HepG2 (cell line): ENCODE measurements at places on chromosomes 2 and 18.

DNA sequence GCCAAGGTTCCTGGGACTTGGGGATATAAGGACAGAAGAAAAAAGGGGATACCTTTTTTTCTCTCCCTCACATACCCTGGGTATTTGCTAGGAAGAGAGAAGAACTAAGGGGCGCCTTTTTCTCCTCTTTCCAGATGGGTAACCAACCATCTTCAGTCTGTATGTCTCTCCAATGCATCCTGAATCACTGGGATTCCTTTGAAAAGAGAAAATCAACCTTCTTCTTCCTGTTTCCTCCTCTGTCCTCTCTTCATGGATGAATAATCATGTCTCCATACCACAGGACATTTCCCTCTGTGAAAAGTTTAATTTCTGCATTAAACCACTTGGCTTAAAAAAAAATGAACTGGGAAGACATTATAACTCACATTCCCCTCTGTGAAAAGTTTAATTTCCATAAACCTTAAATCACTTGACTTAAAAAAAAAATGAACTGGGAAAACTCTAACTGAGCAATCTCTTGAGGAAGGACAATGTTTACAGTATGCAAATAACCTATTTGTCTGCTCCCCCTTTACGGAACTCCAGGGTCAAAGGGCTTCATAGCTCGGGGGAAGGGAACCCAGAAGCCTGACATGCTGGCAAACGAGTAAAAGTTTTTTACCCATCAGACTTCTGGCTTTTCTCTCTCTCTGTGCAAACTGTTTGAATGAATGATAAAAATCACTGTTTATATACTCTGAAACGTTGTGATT, 56.7 kb upstream of the FAM98A start:
- no peak for DNase-seq

GRCh38 chr2:25257032-25257552, 84.6 kb downstream of the DNMT3A start:
- no peak for DNase-seq

- no peak for DNase-seq
Observed at GRCh38 chr2:154466226-154466625, 232.3 kb upstream of the KCNJ3 start.

GRCh38 chr18:10319026-10319425, 135.4 kb upstream of the APCDD1 start:
- DNase-seq, result no peak

DNA sequence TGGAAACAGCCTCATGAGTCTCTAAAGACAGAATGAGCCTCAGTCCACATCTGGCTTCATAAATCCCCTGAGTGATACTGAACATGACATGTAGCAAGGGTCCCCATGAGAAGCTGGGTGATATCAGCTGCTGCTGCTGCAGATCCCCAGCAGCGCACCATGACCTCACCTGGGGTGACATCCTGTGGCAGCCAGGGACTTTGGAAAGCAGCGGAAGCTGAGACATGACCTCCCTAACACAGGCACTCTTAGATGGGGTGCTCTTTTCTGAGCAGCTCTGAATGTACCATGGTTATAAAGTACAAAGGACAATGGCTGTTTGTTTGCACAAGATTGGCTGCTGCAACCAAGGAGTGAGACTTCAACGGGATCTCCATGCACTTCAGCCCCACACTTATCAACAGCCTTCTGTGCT, 74.7 kb upstream of the TMEM200C start:
- DNase-seq, result peak; percentile 87

DNA sequence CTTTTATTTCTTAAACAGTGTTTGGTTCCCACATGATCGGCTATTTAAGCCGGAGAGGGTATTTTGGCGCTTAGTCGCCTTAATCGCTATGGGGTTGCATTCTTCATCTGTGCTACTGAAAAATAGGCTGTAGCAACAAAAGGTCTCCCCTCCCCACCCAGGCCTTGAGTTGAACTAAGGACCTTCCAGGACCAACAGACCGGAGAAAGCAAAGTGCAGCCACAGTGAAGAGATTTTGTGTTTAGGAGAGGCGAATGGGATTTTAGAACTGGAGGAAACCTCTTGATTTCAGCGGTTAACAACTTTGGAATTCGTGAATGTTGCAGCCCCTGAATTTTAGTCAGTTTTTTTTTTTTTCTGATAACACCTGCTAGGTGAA, 1.4 kb downstream of the ITGA6 start:
- DNase-seq, result peak; percentile 64

DNA sequence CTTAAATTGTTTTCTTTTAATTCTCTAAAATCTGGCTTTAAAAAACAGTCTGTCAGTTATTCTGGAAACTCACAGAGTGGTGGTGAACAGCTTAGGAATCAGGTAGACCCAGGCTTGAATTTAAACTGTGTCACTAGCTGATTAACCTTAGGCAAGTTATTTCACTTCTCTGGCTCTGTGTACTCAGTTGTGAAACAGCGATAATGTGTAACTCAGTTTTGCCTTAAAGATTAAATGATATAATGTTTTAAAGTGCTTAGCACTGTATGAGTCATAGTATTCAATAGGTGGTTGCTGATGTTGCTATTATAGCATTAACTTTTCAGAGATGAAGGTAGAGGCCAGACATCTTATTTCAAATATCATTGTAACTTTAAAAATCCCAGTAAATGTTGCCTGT, 40.7 kb downstream of the PKP4 start:
- DNase-seq, result peak; percentile 55

DNA sequence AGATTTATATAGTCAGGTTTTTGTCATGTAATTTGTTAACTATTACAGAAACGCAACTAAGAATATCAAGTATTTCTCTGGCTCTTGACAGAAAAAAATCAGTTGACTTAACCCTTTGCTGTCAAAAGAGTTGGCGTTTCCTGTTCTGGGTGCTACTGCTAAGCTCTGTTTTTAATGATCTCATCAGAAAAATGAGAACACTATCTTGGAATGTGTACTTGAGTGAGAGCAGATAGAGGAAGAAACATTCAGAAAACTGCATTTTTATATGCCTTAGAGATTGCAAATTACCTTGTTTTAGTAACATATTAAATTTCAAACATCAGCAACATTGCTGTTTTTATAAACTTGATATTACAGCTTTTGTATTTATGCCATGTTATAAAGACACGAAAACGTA, 297.9 kb downstream of the RDH14 start:
- DNase-seq, result no peak

DNA sequence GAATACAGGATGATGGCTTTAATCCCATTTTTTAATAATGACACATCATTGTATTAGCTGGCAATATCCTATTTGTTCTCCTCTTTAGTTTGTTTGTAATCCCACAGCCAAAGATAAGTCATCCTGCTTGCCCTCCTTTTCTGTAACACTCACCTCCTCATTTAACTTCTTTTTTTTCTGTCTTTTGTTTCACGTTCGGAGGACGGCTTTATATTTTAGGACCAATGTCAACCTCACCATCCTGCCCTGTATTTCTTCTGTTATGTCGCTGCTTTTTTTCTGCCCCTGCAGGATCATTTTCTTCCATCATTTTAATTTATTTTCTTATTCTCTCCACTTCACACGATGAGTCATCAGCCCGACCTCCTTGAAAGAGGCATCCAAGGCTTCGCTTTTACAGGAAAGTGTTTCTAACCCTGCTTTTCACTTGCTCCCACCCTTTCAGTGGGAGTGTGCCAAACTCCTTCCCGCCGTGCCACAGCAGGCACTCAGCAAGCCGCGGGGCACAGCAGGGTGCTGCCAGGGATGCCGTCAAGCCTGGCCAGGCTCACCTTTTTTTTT, 11.4 kb downstream of the RAB31 start:
- DNase-seq, result no peak

DNA sequence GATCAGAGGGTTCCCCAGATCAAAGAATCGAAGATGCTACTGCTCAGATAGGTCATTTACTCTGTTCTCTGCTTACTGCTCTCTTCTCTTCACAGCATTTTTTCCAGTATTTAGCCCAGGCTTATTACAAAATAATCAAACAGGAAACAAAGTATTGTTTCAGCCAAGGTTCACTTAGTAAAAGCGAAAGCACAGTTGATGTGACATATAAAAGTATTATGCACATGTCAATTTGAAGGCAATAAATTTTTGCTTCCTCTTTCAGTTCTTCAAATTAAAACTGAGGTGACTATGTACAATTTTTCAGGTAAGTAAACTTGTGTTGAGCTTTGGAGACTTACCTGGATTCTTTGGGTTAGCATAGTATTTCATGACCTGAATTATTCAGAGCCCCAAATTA, 262.8 kb upstream of the CHST9 start:
- no peak for DNase-seq

GRCh38 chr2:164898475-164898874, 56.9 kb downstream of the SLC38A11 start:
- DNase-seq, result peak; percentile 88

DNA sequence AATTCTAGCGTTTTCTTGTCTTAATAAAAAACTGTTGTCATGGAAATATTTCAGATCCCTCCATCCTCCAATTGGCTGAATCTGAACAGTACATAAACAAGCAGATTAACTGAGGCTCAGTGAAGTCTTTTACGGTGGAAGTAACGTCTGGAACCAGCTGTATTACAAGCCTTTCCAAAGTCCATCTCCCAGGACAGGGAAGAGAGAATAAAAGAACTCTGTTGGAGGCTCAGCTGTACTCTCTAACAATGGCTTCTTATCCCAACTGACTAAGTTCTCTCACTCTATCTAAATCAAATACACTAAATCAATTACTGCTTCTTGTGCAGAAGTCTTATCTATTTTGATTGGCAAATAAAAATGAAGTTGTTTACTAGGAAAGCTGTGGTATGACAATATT, 19.9 kb upstream of the NEDD4L start:
- peak; percentile 94 for DNase-seq

- DNase-seq, result no peak
Observed at GRCh38 chr2:191995285-191995684, 148.4 kb upstream of the CAVIN2 start.

DNA sequence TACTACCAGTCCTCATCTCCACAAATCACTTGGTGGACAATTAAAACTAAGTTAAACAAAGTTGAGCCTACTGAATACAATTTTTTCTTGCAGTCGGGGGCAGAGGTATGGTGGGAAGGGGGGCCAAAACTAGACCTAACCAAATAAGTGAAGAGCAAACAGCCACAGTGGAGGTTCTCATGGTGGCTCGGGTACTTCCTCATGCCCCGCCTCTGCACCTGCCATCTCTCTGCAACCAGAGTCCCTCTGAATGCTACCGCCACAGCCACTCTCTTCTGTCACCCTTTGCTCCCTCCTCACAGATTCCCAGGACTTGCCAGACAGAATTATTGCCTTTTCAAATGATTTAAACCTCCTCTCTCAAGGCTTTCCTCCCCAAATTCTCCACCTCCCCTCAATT, 204.2 kb downstream of the TMEM247 start:
- no peak for DNase-seq

DNA sequence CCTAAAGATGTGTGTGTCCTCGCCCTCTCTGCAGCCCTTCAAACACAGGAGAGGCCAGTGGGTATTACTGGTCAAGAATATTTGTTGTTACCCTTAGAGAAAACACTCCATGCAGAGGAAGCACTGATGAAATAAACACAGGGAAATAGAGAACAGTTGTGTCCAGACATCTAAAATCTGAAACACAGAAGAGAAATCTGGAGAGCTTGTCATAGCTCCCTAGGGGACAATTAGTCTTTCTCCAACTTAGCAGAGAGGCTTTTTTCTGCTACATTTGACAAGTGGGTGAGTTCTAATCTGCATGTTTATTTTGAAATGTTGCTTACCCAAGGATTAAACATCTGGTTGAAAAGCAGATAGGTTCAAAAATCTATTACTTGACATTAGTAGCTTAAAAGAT, 190.1 kb downstream of the CTNNA2 start:
- DNase-seq, result no peak

DNA sequence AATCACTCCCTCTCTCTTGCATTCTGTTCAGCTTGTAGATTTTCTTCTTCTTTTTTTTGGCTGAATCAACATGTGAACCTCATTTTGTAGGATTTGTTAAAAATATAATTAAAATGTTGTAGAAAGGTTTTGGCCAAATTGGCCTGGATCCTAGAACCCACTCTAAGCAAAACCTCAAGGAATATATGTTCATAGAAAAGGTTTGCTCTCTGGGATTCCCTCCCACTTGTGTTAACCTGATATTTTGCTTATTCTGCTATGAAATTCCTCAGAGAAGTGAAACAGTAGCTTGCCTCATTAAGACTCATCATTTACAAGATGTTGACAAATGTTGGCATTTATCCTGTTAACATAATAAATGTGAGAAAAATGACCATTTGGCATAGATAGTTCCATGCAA, 456.7 kb downstream of the TMEM182 start:
- DNase-seq, result no peak

DNA sequence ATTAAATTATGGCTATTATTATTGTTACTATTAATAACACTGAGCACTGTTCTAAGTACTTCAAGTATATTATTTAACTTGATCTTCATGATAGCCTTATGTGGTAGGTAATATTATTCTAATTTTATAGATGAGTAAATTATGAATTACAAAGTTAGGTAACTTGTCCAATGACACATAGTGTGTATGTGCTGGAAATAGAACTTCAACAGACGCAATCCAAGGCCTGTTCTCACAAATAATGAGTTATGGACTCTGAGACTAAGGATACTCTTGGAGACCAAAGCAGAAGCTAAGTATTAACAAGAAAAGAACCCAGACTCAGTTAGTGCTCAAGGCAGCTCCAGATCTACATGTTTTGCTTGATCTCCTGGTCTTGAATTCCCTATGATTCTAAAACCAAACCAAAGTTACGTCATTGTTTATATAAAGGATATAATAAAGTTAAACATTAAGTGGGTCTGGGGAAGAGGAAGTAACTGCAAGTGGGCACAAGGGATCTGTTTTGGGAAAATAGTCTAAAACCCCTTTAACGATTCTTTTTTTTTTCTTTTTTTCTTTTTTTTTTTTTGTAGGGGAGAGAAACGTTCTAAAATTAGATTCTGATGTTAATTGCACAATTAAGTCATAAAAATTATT, 211.3 kb downstream of the ERBB4 start:
- peak; percentile 35 for DNase-seq

DNA sequence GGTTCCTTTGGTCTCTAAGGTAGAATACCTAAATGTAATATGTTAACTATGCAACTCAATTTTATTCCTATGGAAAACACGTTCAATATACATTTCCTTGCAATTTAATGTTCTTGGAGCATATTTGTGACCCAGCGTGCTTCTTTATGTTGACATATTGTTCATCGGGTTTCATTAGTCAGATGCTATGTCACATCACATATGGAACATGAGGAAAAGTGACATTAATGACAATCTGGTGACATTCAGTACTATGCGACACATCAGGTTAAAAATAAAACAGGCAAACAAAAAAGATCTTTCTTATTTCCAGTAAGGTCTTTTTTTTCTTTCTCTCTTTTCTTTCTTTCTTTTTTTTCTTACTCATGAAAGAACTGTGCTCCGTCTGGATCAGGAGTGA, 135.6 kb upstream of the SMIM21 start:
- no peak for DNase-seq

- no peak for DNase-seq
Observed at GRCh38 chr2:148653437-148653836, 8.9 kb downstream of the EPC2 start.
